NCI-H1048 (cell line): ENCODE measurements at places on chromosomes 12 and 14.

- no peak for DNase-seq
Measured at GRCh38 chr12:59282999-59283398, 312.8 kb upstream of the SLC16A7 start.

GRCh38 chr12:6608592-6609281, 1.6 kb upstream of the CHD4 start:
- DNase-seq = no peak

DNA sequence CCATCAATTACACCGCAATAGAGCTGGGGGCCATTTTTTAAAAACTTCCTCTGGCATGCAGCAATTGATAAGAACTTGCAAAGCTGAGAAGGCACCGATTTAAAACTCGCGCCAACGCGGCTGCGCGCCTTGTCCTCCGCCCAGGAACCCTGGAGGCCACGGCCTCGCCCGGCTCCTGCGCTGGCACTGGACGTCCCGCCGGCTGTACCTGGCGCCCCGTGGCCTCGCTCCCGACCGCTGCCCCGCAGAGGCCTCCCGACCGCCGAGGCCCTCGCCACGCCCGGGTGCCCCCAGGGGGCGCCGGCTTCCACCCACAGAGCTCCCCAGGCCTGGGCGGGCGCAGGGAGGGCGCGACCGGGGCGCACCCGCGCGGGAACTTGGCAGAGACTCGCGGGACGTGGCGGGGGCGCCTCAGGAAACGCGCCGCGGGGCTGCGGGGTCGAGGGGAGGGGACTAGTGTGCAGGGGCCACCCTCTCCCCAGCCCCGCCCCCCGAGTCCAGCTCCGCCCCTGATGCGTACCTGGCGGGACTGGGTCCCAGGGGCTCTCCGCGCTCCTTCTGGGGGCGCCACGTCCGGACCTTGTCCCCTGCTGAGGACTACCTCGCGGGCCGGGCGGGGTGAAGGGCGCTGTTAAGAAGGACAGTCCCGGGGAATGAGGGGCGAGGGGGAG, 65.7 kb downstream of the TNFAIP2 start:
- no peak for DNase-seq

- no peak for DNase-seq
Measured at GRCh38 chr12:132476421-132476820, 13.5 kb upstream of the FBRSL1 start.

DNA sequence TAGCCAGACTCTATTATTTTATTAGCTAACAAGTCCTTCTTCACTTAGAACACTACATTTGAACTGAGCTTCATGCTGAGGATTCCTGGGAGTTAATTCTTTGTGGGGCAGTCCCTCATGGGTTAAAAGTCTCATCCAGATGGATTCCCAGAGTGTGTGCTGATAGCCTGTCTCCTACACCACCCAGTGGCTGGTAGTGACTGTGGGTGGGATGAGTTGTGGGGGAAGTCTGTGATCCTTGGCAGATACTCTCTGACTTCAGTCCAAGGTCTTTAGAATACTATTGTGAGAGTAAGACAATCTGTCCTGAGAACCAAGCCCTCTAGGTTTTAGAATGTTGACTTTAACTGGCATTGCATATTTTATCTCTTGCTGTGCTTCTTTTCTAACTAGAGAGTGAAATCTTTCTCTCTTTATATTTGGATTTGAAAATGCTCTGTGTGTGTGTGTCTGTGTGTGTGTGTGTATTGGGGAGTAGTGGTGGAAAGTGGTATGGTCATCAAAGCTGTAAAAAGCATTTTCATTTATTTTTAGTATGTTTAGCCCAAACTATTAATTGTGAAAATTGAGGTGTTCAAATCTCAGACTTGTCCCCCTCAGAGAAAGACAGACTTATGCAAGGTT, 37.3 kb downstream of the AKAP6 start:
- no peak for DNase-seq

DNA sequence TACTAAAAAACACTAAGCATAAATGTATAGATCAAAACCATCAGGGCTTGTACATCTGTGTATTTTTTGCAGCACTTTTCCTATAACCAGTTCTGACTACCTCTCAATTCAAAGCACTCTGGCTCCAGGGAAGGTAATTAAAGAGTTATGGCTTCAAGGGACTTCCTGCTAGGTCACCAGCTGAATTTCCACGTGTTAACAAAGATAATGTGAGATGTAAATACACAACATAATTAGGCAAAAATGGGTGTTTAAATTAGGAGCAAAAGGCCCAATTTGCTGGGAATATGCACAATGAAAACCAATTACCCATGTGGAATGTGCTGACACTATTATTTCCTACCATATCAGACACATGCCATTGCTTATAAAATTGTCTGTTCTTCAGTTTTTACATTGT, 513.4 kb upstream of the FLRT2 start:
- DNase-seq = no peak

DNA sequence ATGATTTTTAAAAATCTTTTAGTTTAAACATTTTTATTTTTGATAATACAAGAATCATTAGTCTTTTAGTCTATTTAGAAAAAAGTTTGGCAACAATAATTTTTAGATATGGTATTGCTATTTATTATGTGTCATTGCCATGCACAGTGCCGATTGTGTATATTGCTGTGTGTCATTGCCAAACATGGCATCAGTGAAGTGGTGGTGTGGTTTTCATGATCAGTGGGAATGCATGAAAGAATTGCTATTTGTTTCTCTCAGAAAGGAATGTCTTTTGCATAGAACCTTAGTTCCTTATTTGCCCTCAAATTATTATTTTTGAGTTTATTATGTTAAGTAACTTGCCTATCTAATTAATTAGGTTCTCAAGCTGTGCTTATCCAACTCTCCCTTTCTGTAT, 397.5 kb upstream of the PDE3A start:
- DNase-seq = no peak

GRCh38 chr12:31819427-31819826, 90.6 kb upstream of the AMN1 start:
- no peak for DNase-seq

GRCh38 chr14:91205459-91205858, 39.0 kb downstream of the GPR68 start:
- no peak for DNase-seq

DNA sequence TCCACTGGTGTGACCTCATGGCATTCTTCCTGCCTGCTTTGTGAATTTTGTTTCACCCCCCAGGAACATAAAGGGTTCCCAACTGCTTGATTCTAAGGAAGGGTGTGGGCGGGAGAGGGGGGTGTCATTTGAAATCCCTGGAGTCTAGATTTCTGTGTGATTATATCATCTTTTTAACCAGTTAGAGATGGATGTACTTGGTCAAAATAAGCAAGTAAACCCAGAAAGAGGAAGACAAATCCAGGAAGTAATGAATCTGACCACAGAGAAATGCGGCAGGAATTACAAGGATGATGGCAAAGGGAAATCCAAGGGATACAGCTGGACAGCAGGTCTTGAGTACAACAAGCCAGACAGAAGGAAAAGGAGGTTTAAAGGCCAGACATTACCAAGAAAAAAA, 38.9 kb downstream of the DMAC2L start:
- DNase-seq = no peak
